ENCODE measurements at places on chromosomes 12 and 14.

DNA sequence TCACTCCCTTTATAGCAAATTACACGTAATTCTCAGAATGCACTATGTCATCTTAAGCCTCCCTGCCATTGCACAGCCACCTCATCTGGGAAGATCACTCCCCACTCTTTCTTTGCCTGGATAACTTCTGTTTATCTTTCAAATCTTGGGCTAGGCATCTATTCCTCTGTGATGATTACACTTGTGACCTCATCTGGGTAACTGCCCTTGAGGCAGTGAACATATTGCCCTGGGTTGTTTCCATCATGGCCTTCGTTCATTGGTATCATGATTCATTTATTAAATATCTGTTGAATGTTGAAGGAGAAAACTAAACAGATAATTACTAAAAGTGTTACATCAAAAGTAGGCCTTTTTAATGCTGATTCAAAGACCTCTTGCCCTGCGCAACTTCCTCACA lies 26.2 kb upstream of the PDE3A start:
- DNase-seq = no peak

GRCh38 chr12:101604132-101604531 lies 9.4 kb downstream of the MYBPC1 start:
- DNase-seq = no peak

GRCh38 chr14:58699681-58700205 lies 62.0 kb downstream of the DACT1 start:
- no peak for DNase-seq

DNA sequence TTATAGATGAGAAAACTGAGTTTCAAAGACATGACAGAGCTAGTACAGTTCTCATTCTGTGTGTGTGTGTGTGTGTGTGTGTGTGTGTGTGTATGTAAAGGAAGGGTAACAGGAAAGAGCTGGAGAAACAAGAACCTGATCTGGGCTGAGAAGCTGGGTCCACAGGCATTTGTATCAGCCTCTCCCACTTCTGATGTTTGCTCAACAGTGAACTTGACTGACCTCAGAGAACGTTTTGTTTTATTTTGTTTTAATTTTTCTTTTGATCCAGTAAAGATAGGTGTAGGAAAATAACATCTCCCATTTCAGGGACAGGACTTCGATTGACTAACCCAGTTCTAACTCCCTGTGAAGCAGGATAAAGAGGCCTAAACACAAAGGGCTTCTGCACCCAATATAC lies 85.4 kb downstream of the STXBP6 start:
- DNase-seq = no peak

GRCh38 chr14:88380405-88380804 lies 5.1 kb upstream of the SPATA7 start:
- no peak for DNase-seq

DNA sequence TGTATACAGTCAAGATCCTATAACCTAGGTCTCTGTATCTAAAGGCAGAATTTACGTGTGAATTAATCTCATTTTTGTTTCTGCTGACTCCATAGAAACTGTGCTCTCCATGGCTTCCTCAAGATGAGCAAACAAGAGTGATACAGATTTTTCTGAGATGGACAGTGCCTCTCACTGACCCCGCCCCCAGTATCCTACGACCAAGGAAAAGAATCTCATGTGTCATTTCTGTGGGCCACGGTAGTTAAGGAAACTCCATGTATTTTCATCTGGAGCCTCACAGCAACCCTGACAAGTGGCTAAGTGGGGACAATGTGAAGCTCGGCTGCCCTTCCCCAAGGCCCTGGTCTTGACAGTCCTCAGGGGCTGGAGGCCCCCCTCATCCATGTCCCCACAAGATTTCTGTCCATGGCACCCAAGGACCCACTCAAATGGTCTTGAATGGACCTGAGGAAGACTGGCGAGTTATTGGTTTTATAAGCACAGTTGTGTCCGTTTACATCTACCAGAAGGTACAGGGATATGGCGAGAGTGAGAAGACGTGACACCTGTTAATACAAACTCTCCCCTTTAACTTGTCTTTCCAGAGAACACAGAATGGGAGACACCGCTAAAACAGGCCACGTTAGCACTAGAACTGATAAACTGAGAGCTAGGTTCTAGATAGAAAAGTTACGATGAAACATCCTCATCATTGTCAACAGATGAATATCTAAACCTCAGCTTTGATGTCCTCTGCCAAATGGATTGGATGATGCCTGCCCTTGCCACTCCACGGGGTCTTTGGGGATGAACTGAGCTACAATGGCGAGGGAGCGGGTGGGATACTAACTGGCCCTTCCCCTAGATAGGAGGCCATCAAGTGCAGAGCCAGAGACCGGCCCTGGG lies 108.4 kb upstream of the EGLN3 start:
- no peak for DNase-seq

- no peak for DNase-seq
These were observed 72.8 kb upstream of the NPAS3 start for GRCh38 chr14:32865827-32866376.

- DNase-seq = no peak
These were observed 28.0 kb downstream of the ATG14 start for GRCh38 chr14:55383541-55384140.

DNA sequence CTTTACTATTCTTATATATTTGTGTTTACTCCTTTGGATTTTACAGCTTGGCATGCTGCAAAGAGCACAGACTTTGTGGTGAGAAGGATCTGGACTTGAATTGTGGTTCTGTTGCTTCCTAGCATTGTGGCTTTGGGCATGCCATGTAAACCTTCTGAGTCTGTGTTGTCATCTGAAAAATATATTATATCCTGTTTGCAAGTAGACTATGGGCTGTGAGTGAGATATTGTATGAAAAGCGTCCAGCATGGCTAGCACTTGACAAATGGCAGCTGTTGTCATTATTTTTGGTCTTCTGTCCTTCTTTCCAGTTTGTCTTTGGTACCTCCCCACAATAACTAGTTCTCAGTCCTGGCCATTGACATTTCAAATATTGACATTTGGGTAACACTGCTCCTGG lies 61.8 kb upstream of the DACT1 start:
- no peak for DNase-seq

GRCh38 chr12:94640134-94640928 lies 10.0 kb downstream of the TMCC3 start:
- DNase-seq = no peak

GRCh38 chr14:90087433-90087832 lies 25.6 kb downstream of the KCNK13 start:
- DNase-seq = no peak

DNA sequence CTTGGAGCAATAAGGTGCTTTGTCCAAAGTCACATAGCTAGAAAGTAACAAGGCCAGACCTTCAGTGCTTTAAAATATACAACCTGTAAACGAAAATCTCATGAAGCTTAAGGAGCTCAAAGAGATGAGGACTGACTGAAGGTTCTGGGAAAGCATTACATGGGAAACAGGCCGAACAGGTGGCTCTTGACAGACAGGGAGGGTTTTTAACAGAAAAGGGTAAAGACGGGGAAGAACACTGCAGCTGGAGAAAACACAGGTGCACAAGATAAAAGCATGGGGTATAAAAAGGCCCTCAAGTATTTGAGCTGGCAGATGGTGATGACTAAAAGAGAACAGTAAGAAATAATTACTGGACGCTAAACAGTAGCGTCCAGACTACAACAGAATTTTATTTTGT lies 257.2 kb downstream of the NELL2 start:
- no peak for DNase-seq

GRCh38 chr14:92456215-92457015 lies 57.2 kb upstream of the RIN3 start:
- DNase-seq = no peak

GRCh38 chr12:10511756-10512355 lies 6.2 kb downstream of the EIF2S3B start:
- DNase-seq = no peak

DNA sequence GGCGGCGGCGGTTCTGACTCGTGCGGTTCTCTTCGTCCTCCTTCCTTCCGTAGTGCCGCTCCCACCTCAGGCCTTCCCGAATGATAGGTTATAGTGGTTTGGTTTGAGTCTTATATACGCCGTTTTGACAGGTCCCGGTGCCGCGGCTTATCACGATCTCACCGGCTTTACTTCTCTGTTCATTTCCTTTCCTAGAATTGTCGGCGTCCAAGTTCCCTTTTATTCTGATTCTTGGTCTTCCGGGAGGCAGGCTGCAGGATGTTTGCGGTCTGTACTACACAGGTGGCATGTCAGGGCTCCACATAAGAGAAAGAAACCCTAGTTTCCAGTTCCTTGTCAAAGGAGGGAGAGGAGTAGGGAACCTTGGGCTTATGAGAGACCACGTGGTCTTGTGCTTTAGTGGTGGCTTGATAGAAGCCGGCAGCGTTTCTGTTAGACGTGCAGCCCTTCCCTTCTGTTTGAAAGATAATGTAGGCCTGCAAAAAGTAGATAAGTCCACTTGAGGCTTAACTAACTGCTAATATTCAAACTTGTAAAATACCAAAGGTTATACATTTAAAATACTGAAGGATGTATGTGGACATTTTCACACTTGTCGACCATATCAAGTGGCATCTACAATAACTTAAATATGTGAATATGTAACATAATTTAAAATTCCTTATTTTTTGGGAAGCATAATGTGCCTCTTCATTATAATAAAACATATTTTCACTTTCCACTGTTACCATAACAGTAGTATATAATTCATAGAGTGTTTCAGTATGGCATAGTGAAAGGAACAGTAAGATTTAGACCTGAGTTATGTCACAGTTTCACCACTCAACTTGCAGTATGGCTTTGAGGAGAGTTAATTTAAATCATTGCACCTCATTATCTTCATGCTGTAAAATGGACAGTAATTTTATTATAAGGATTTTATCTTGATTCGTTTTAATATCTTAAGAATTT lies 804 bp downstream of the USP15 start:
- no peak for DNase-seq

DNA sequence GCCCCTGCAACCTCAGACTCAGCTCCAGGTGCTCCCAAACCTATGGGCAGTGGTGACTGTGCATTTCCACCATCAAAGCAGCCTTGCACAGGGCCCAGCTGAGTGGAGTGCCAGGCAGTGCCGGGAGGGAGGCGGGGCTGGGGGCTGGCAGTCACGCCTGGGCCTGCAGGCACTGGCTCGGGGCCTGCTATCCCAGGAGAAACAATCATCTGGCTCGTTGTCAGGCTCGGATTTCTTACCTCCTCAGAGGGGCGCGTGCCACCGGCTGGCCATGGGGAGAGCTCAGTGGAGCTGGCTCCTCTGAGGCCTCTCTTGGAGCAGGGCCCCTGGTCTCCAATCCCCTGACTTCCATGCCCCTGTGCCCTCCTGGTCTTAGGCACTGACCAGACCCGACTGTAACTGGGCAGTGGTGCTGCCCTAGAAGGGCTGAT lies 20.2 kb upstream of the PPP1R13B start:
- DNase-seq = no peak

- no peak for DNase-seq
These were observed 59.1 kb downstream of the ARHGAP5 start for GRCh38 chr14:32136027-32136825.

DNA sequence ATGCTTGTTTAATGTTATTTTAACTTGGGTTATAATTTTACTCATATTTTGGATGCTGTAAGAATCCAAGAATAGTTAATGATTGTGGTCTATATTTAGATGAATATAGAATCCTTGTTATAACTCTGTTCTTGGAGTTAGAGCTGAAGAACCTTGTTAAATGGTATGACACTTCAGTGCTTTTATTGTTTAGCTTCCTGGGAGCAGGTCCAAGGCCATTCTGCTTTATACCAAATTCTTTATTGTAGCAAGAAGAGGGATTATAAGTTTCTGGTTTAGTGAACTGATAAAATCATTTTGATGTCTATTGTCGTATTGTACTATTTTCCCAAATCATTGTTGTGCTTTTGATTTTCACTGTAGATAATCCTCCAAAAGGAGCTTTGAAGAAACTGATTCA lies 69.4 kb downstream of the MIA2 start:
- no peak for DNase-seq

DNA sequence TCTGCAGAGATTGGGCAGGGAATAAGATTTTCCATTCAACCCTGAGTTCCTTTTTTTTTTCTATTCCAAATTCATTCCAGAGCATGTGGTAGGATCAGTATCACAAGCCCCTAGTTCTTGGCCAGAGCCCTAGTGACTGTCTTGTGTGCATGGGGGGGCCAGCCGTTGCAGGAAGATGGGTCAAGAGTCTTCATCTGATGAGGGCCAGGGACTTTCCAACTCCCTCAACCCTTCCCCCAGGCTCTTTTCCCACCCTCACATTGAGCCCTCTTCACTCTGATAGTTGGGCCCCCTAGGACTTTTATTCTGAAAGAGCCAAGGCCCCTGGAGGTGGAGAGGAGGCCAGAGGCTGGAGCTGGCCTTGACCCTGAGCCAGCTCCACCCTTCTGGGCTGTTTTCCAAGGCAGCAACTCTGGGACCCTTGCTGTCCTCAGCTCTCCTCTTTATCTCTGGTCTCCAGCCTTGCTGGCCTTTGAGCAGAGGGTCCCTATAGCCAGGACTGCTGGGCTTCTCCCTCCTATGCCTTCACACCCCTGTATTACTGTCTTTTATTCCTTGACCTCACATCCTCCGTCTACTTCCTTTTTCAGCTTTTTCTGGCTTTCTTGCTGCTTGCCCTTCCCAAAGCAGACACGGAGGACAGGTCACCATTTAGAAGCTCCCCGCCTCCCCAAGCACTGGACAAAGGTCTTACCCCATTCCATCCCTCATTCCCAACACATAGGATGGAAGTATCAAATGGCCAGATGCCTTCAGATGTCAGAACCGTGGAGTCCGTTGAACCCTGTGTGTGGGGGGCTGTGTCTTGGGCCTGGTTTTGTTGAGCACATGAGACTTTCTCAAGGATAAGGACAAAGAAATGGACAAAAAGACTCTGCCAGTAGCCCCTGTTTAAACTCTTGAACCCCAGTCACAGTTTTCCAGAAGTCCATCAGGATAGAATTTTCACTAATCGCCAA lies 5.6 kb downstream of the RBP5 start:
- no peak for DNase-seq

DNA sequence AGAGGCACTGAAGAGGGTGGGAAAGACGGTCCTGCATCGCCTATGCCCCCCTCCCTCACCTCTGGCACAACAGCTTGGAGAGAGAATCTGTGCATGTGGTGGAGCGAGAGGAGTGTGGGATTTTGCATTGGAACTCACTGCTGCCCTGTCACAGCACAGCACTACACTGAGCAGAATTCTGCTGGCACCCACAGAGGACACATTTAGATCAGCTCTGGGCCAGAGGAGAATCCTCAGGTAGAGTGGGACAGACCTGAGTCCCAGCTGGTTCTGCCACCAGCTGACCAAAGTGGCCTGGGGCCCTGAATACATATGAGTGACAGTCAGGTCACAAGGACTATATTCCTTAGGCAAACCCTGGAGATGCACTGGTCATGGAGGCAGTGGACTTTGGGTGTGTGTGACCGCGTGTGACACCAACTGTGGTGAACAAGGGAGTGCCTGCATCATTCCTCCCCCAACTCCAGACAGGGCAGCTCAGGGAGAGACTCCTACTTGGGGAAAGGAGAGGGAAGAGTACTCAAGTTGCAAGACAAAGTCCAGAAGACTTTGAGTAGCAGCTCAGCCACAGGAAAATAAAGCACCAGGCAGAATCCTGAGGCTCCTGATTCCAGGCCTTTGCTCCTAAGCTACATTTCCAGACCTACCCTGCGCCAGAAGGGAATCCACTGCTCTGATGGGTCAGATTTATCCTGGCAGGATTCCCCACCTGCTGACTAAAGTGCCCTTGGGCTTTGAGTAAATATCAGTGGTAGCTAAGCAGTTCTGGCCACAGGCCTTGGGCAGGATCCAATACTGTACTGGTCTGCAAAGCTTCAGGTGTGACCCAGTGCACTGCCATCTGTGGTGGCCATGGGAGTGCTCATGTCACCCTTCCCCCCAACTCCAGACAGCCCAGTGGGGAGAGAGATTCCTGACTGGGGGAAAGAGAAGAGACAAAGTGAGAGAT lies 10.6 kb upstream of the ACOT1 start:
- DNase-seq = no peak

Data from cortex of kidney (tissue), 1 donor.